ENCODE measurements at places on chromosomes 5 and 9. TPM values are rescaled to one million over a fixed set of nuclear protein-coding genes. Genes with fewer than 3 reads are reported as not detected.

LHFPL2 gene
- polyA plus RNA-seq = 3.4 TPM

PCDHA10 gene
- 6.7 TPM for polyA plus RNA-seq

ZNF462 gene
- polyA plus RNA-seq = 15.8 TPM

TAF11L5 gene
- polyA plus RNA-seq = not detected

CDKN2B gene
- polyA plus RNA-seq = 0.15 TPM

PCBD2 gene
- polyA plus RNA-seq = 6.0 TPM

RGS7BP gene
- polyA plus RNA-seq = 15.4 TPM

PKD2L2 gene
- not detected for polyA plus RNA-seq

ECPAS gene
- polyA plus RNA-seq = 42.6 TPM

SLC46A2 gene
- not detected for polyA plus RNA-seq

CNTNAP3 gene
- 7.6 TPM for polyA plus RNA-seq

ZDHHC11 gene
- 11.4 TPM for polyA plus RNA-seq

LECT2 gene
- polyA plus RNA-seq = not detected

OR1J2 gene
- not detected for polyA plus RNA-seq

SNCB gene
- 12.5 TPM for polyA plus RNA-seq

SH3TC2 gene
- not detected for polyA plus RNA-seq

CDX1 gene
- polyA plus RNA-seq = not detected

GZMA gene
- not detected for polyA plus RNA-seq

GLDC gene
- 11.4 TPM for polyA plus RNA-seq

FLT4 gene
- polyA plus RNA-seq = 0.04 TPM

CCNI2 gene
- not detected for polyA plus RNA-seq

SPINK4 gene
- polyA plus RNA-seq = not detected

RORB gene
- 0.77 TPM for polyA plus RNA-seq

QRFP gene
- polyA plus RNA-seq = not detected

CBY3 gene
- polyA plus RNA-seq = not detected

GNA14 gene
- 1.1 TPM for polyA plus RNA-seq

CARD9 gene
- polyA plus RNA-seq = 0.77 TPM

GDF9 gene
- polyA plus RNA-seq = 4.6 TPM

HNRNPAB gene
- 129 TPM for polyA plus RNA-seq

SLC36A2 gene
- not detected for polyA plus RNA-seq

REEP5 gene
- polyA plus RNA-seq = 51.6 TPM

SAXO1 gene
- polyA plus RNA-seq = not detected

PCDHGB4 gene
- polyA plus RNA-seq = 13.0 TPM

PLPP7 gene
- 0.87 TPM for polyA plus RNA-seq

KIF4B gene
- polyA plus RNA-seq = not detected

HIGD2A gene
- 81.3 TPM for polyA plus RNA-seq

FOXD4L3 gene
- polyA plus RNA-seq = not detected

CDC25C gene
- 0.71 TPM for polyA plus RNA-seq

RLN1 gene
- polyA plus RNA-seq = not detected

DOCK2 gene
- polyA plus RNA-seq = 0.15 TPM

NUTM2G gene
- polyA plus RNA-seq = 0.18 TPM

ACOT12 gene
- 3.0 TPM for polyA plus RNA-seq

RASGRF2 gene
- 0.42 TPM for polyA plus RNA-seq

CNTLN gene
- 5.0 TPM for polyA plus RNA-seq

AOPEP gene
- 10.0 TPM for polyA plus RNA-seq

PCDHGB5 gene
- 0.54 TPM for polyA plus RNA-seq

SPAAR gene
- 0.35 TPM for polyA plus RNA-seq

Measured in neural cell (in vitro differentiated cells).